ENCODE measurements at places on chromosomes 4 and X.

DNA sequence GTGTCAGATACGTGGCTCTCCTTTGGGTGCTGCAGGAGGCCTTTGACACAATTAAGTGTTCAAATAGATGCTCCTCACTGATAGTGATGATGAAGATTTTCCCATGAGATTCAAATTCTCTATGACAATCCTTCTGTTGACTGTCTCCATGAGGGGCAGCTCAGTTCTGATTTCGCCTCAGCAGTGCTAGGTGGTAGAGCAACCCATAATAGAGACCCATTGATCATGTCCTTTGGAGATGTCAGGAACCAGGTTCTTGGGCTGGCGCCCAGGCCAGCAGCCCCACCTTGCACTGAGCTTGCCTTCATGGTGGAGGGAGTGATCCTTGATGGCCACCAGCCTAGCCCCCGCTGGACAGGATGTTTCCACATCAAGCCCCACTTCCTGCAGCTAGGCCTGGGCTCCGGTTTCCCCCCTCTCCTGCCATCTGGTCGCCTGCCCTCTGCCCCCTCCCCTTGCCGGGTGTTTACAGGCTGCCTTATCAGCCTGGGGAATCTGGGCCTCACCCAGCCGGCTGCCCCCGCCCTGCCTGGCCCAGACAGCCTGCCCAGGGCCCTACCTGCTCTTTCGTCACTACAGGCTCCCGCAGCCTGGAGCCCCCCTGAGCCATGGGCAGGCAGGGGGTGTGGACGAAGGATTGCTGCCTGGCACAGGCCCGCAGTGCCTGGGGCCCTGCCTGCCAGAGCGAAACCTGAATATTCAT is 12.6 kb downstream of the ELF4 start:
- DNase-seq: no peak

DNA sequence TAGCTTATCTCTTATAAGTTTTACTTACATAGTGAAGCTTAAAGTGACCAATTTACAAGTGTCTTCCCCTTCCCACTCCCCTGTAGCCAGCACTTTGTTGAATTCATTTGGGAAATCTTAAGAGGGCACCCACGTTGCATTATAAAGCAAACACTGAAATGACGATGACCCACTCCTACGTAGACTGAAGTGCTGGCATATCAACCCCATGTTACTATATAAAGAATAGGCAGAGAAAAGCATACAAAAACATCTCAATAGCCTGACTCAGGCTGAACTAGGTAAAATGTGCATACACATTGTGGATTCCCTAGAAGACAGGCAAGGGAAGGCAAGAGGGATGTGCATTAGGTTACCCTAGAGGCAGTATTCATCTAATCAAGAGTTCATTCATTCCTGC is 313.4 kb downstream of the TENM3 start:
- no peak for DNase-seq

GRCh38 chrX:39043838-39044550 is 242.7 kb downstream of the MID1IP1 start:
- DNase-seq: no peak

DNA sequence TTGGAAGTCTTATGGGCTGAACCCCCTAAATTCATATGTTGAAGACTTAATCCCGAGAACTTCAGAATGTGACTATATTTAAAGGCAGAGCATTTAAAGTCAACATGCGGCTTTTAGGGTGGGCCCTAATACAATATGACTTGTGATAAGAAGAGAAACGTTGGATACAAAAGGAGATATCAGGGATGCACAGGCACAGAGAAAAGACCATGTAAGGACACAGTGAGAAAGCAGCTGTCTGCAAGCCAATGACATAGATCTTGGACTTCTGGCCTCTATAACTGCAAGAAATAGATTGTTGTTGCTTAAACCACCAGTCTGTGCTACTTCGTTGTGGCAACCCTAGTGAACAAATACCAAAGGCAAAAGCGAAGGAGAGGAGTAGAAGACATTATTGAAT is 42.2 kb downstream of the GABRG1 start:
- no peak for DNase-seq

DNA sequence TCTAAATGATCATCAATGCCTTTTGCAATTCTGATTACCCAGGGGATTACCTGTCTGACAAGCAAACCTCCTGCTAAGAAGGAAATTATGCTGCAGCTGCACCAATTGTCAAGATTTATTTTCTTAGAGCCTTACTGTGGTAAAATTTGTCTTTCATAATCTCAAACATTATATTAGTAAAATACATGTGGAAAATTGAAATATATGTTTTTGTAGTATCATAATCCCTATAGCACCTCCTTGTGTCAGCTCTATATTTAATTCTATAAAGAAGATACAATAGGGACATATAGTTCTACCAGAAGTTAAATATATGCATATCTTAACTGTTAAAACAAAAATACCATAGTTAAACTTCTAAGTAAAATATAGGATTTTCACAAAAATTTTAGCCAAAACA is 655.6 kb upstream of the PCDH10 start:
- no peak for DNase-seq

DNA sequence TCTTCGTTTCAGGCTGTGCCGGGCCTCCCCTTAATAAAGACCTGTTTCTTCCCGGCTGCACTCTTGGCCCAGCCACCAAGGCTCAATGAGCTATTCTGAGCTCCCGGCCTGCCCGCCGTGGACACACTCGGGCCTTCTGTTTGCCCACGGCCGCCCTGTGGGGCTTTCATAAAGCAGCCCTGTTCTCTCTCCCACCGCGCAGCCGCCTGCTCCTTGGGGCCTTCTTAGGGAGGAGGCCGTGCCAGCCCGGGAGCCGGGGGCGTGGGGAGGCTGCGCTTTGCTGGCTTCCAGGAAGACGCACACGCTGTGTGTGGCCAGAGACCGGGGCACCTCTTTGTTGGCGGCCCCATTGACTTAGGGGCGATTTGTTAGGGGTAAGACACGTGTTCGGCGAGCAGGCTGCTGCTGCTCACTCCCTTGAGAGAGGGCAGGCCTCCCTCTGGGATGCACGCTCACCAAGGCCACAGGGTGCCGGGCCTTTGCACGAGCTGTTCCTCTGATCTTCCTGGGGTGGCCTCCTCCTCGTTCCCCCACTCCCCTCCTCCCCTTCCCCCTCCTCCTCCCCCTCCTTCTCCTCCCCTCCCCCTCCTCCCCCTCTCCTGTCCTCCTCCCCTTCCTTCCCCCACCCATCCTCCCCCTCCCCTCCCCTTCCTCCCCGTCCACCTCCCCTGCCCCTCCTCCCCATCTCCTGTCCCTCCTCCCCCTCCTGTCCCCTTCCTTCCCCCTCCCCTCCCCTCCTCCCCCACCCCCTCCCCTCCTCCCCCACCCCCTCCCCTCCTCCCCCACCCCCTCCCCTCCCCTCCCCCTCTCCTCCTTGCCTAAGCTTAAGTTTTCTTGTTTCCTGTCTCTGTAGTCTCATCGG is 11.3 kb downstream of the BLOC1S4 start:
- no peak for DNase-seq

- DNase-seq: no peak
Measured at GRCh38 chrX:111360839-111361238, 51.2 kb downstream of the DCX start.

- no peak for DNase-seq
Measured at GRCh38 chr4:151957153-151957552, 196.3 kb upstream of the GATB start.

GRCh38 chr4:106869551-106869950 is 166.6 kb downstream of the DKK2 start:
- no peak for DNase-seq

DNA sequence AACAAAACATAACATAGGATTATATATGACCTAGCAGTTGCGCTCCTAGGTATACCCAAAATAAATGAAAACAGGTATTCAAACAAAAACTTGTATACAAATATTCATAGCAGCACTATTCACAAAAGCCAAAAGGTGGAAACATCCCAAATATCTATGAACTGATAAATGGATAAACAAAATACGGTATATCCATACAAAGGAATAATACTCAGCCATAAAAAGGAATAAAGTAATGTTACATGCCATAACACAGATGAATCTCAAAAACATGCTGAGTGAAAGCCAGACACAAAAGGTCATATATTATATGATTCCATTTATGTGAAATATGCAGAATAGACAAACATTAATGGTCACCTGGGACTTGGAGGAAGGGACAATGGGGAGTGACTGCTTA is 5.2 kb downstream of the WNK3 start:
- DNase-seq: no peak

- no peak for DNase-seq
Measured at GRCh38 chr4:64305565-64306254, 103.5 kb downstream of the TECRL start.

GRCh38 chrX:9352694-9353411 is 112.0 kb upstream of the TBL1X start:
- no peak for DNase-seq

GRCh38 chrX:118062817-118063615 is 53.6 kb downstream of the KLHL13 start:
- DNase-seq: no peak

DNA sequence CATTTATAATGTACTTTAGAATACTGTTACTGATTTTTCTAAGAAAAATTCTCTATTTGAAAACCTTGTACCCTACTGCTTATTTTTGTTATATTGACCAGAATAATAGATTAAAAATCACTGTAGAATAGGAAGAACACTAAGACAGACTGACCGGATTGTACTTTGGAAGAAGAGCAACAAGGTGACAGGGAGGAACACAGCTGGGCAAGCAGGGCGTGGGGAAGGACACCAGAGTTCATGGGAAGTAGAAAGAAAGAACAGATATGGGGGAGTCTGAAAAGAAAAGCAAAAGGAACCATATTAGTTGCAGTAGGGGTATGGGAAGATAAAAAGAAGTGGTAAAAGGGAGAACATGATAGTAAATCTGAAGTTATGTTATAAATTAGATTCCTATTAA is 38.6 kb downstream of the TXK start:
- DNase-seq: no peak

DNA sequence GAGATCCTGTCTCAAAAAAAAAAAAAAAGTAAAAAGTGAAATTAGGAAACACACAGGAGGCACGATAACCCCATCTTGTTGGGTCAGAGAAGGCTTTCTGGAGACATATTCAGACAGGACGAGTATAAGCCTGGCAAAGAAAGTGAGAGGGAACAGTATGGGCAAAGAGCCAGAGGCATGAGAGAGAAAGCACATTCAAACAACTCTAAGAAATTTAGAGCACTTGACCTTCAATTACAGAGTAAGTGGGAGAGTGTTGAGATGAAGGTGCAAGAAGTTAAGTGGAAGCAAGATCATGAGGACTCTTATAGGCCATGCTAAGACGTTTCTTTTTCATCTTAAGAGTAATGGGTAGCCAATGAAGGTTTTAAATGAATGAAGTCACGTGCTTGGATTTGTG is 70.4 kb downstream of the ELOVL6 start:
- DNase-seq: no peak

DNA sequence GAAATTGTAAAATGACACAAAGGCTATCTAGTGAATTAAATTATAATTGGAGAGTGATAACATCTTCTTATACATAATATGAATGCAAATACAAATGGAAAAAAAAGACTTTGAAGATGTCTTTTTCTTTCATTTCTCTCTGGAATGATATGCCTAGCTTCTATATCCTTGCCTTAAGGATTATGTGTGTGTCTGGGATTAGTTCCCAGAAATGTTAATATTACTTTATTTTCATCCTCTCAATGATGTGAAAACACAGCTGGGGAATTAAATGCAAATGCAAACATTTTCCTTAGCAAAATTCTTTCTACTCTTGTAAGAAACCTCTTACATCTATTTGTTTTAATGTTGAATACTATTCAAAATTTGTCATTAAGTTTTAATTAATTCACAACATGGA is 441.9 kb downstream of the FSTL5 start:
- no peak for DNase-seq

GRCh38 chr4:7768736-7769135 is 170.9 kb downstream of the AFAP1 start:
- DNase-seq: no peak

GRCh38 chrX:115367455-115367854 is 77.9 kb downstream of the LUZP4 start:
- DNase-seq: no peak

DNA sequence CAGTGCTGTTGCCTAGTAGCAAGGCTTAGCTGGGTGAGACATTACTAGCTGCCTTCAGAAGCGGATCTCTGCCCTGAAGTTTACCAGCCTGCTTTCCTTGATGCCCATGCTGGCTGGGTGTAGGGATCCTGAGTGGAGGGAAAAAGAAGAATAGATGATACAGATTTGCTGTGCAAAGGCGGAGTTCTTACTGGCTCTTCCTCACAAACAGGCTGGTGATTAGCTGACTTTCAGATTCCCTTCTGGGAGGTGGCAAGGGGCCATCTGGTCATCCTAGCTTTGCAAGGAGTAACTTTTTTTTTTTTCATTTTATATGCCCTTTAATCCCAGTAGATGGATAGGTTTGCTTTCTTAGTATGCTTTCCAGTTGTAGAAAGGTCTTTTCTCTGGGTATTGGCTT is 44.8 kb downstream of the SMARCA5 start:
- no peak for DNase-seq

DNA sequence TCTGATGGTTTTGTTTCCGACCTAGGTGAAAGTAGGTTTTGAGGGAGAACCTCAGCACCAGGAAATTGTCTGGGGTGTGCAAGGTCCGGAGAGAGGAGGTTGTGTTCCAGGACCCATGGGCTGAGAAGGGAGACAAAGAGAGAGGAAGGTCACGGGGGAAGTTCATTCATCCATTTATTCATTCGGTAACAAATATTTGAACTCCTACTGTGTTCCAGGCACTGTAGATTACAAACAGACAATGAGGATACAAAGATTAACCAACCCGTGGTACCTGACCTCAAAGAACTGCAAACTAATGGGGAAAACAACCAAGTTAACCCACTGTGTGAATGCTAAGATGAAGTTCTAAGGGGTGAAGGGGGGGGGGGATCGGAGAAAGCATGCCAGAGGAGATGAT is 1.8 kb upstream of the GPC3 start:
- no peak for DNase-seq

GRCh38 chr4:122661176-122662160 is 40.6 kb upstream of the IL21 start:
- no peak for DNase-seq

GRCh38 chrX:22141047-22141730 is 109.1 kb downstream of the PHEX start:
- DNase-seq: no peak

DNA sequence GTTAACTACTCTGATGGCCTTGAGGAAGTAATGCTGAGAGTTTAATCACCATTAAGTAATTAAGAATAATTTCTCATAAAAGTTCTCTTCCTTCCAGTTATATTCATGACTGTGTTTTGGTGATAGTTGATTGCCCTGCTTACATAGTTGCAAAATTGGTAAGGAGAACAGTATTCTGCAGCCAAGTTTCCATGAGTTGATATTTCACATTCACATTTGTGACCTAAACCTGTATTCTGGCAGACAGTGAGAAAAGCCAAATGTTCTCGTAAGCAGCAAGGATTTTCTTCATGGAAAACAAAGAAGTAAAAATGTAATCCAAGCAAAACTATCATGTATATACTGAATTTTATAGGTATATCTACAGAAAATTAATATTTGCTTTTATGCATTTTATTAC is 187.8 kb upstream of the NUDT6 start:
- DNase-seq: no peak

GRCh38 chrX:18691431-18691830 is 16.0 kb upstream of the PPEF1 start:
- DNase-seq: no peak

GRCh38 chr4:688854-689681 is at the start of gene SLC49A3:
TSS of gene SLC49A3 (minus strand) at chr4:689151. CDS start at chr4:689127, 24 bp downstream.
- DNase-seq: no peak

- DNase-seq: no peak
Measured at GRCh38 chr4:21811565-21811964, 137.0 kb downstream of the KCNIP4 start.

All from amniotic stem cell (primary cell).